ENCODE measurements at places on chromosomes 1 and 21.

DNA sequence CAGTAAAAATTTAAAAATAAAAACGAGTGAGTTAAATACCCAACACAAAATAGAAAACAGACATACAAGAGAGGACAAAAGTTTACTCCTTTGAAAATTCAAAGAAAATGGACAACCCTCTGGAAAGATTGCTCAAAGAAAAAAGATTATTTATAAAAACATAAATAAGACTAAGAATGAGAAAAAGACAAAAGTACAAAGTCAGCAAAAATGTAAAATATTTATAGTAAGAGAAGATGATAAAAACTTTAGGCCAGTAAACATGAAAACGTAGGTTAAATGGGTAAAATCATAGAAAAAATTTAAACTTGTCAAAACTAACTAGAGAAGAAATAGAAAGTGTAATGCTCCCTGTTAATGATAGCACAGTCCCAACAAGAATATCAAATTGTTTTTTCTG, 31.9 kb upstream of the SLC45A1 start:
- DNase-seq = no peak

GRCh38 chr1:198845851-198846250, 207.0 kb downstream of the PTPRC start:
- no peak for DNase-seq

- DNase-seq = no peak
These were observed 32.0 kb upstream of the C1orf185 start for GRCh38 chr1:51070011-51070410.

DNA sequence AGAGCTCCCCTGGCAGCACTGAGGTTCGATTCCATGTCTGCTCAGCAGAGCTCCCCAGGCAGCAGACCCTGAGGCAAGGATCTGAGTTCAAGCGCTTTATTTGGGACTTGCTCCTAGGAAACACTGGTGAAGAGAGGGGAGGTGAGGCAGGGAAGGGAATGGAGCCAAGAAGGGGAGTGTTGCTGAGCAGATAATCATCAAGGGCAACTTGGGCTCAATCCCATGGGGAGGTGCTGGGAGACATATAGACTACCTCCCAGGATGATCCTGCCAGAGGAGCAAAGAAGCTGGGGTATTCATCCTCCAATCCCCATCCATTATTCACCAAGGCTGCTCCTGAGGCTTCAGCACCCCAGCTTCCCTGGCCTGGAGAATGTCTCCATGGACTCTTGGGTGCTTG, 47.0 kb downstream of the GRIK3 start:
- no peak for DNase-seq

- DNase-seq = no peak
These were observed 81.6 kb upstream of the DISP3 start for GRCh38 chr1:11397151-11397901.

GRCh38 chr1:3907031-3907534, 7.0 kb upstream of the C1orf174 start:
- no peak for DNase-seq

- no peak for DNase-seq
These were observed 6.4 kb upstream of the LGR6 start for GRCh38 chr1:202187041-202187671.

GRCh38 chr1:178849918-178850317, 21.0 kb downstream of the ANGPTL1 start:
- no peak for DNase-seq

GRCh38 chr1:29456685-29457435, 220.5 kb downstream of the PTPRU start:
- no peak for DNase-seq
